ENCODE measurements at places on chromosomes 4 and X.

DNA sequence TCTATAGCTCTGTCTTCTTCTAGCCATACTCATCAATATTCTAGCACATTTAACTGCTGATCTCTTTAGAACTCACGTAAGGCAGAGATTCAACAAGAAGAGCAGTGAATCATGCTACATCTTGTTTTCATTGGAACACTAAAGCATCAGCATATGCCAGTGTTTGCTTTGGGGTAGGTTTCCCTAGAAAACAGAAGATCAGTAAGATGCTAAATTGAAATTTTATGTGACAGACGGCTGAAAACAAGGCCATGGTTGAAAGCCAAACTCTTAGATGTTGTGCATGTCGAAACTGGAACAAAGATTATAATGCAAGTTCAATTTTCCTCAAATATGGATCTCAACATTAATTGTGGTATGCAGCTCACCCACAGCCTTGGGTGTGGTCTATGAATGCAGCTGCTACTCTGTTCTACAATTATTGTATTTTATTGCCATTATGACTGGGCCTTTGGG is 107.6 kb downstream of the PDLIM5 start:
- DNase-seq: no peak

- DNase-seq: no peak
These were observed 103.5 kb upstream of the OTUD4 start for GRCh38 chr4:145283909-145284308.

- no peak for DNase-seq
These were observed 45.3 kb downstream of the SHOX start for GRCh38 chrX:675955-676295.

GRCh38 chrX:95318882-95319281 is 1365.8 kb upstream of the DIAPH2 start:
- no peak for DNase-seq

- no peak for DNase-seq
These were observed 94.5 kb downstream of the AFF1 start for GRCh38 chr4:87029356-87029755.

GRCh38 chrX:140501321-140501720 is 3.5 kb downstream of the SOX3 start:
- DNase-seq: no peak

- DNase-seq: no peak
These were observed 16.5 kb upstream of the PNPLA4 start for GRCh38 chrX:7943600-7944245.

GRCh38 chr4:163263606-163264005 is 68.8 kb downstream of the NPY1R start:
- no peak for DNase-seq

DNA sequence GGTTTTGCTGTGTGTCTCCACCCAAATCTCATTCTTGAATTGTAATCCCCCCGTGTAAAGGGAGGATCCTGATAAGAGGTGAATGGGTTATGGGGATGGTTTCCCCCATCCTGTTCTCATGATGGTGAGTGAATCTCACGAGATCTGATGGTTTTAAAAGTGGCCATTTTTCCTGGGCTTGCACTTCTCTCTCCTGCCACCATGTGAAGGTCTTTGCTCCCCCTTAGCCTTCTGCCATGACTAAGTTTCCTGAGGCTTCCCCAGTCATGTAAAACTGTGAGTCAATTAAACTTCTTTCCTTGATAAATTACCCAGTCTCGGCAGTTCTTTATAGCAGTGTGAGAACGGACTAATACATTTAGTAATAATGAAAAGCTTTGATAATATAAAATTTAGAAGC is 46.9 kb downstream of the ANTXR2 start:
- DNase-seq: no peak
